ENCODE measurements at places on chromosomes 5 and 9.

- peak; percentile 67 for DNase-seq
Measured at GRCh38 chr5:143564417-143564816, 160.9 kb upstream of the NR3C1 start.

DNA sequence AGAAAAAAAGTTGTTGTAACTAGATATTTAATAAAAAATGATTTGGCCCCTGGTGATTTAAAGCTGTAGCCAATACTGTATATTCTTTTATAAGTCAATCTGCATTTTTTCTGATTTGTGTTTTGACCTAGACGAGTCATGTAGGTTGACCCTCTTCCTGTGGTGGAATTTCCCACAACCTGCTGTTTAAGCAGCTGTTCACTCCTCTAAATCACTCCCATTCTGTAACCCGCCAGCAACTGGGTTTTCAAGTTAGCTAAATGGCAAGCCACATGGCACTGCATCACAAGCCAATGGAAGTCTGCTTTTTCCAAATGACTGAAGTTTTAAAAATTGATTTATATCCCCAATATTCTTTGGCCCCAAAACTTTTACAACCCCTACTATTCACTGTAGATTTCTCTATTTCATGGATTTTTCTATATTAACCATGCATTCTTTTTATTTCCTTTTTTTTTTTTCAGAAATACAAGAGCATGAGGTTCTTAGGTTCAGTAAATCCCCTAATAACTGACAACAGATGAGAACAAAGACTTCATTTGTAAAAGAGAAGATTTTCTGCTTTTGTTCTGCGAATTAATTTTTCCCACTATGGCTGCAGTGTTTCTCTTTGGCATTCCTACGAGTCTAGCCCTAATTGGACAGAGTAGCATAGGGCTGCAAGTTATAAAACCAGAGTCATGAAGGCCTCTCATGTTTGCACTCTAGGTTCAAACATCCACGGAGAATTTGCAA is 184.5 kb upstream of the TLE4 start:
- DNase-seq, result no peak

DNA sequence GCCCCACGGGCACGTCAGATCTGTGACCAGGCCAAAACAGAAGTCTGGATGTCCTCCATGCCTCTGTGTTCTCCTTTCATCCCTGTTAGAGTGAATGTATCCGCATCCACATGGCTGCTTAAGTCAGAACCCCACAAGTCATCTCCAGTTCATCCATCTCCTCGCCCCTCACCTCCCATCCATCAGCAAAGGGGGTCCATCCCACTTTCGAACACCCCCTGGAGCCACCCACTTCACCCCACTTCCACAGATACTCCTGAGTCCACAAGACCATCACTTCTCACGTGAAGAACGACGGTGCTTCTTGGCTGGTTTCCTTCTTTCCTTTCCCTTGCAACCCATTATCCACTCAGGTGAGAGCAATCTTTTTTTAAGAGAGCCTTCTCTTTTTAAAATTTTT is 3.5 kb upstream of the SPOCK1 start:
- DNase-seq, result no peak

DNA sequence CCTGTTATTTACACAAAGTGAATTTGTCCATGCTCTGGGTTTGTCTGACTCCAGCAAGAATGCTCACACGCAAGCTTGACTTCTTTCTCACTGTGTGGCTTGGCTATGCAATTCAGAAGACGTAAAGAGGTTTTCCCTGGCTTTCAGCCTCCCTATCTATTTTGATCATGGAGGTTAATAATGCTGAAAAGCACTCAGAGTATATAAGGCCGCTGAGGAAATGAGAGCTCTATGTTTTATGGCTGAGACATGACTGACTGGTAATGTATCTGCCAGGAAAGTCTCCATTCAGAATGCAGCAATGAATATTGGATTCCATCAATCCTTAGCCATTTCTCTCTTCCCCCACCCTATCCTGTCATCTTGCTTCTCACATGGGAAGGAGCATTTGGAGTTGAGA is 417.3 kb downstream of the DMAC1 start:
- DNase-seq, result no peak

- no peak for DNase-seq
Measured at GRCh38 chr5:10192309-10192708, 57.4 kb downstream of the ATPSCKMT start.

GRCh38 chr5:80198399-80198798 is 57.4 kb downstream of the SERINC5 start:
- no peak for DNase-seq

GRCh38 chr9:136091582-136092352 is 3.3 kb downstream of the NACC2 start:
- no peak for DNase-seq

DNA sequence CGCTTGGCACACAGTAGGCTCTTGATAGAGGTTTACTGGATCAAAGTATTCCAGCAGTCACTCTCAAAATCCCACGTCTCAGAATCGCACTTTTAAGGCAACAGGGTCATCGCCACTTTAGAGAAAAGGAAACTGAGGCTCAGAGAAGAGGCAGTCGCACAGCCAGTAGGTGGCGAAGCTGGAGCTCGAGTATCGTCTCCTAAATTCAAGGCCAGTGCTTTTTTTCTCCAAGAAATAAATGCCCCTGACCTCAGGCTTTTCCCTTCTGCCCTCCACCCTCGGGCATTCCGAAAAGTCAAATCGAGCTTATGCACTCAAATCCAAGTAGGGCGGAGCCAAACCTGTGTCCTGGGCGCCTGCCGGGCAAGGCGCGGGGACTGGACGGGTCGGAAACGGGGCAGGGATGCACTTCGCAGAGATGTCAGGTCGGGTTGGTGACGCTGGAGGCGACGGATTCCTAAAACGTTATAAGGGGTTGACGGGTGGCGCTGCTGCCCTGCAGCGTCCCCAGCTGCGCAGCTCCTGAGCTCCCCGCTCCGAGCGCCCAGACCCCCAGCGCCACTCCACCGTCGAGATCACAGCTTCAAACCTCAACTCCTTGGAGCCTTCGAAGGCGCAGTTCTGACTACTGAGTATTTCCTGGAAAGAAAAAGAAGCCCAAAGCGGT is 4.7 kb upstream of the FOXB2 start:
- no peak for DNase-seq

- DNase-seq, result no peak
Measured at GRCh38 chr5:109388407-109388806, 21.4 kb downstream of the PJA2 start.
